ENCODE measurements at places on chromosomes 4 and X.

DNA sequence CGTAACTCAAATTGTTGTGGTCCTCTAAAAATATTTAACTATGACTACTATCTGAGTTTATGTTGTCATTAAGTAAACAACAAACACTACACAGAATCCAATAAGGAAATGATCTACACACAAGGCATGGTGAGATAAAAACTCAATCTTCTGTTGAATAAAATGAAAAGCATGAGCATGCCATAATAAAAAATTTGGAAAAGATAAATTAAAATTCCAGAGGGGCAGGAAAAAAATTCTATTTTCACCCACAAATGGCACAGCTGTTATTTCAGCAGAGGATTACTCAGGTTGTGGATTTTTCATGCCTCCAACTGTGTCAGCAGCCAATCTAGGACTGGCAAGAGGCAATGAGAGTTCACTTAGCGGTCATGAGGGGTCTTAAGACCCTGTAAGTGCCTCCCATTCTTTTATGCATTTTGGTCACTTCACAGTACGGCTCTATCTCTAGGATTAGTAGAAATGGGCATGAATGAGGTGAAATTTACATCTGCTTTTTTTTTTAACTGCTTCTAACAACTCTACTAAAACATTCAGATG is 639.8 kb upstream of the DIPK2B start:
- DNase-seq: no peak

DNA sequence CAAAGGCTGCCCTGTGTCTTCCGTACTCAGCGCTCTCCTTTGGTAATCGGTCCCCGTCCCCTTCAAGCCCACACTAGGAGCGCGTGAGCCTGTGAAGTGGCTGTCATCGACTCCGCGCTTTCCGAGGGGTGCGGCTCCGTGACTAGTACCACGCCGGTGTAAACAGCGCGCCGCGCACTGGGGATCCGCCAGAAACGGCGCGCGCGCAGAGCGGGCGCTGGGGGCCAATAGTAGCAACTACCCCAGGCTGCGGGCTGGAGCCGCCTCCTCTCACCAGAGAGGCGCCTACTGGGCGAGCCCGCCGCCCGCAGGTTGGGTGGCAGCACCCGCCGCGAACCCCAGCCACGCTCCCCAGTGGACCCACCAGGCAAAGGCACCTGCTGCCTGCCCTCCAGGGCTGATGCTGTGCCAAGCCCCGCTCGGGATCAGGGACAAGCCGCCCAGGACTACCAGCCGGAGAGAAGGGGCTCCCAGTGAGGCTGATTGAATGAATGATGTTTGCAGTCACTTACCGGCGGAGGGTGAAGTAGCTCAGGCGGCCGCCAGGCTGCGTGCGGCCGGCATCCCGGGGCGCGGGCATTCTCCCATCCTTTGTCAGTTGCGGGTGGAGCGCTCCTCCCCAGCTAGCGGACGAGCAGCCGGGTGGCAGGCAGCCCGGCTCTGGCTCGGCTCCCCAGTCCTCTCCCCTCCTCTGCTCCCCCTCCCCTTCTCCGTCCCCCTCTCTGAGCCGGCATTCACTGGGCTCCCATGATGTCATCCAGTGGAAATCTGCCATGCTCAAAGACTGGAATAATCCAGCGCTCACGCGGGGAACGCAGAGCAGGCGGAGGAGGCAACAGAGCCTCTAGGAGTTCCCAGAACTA is 370.3 kb upstream of the SMIM31 start:
- DNase-seq: peak; percentile 70

- DNase-seq: peak; percentile 48
Observed at GRCh38 chr4:8176547-8177399, 18.2 kb upstream of the ABLIM2 start.

DNA sequence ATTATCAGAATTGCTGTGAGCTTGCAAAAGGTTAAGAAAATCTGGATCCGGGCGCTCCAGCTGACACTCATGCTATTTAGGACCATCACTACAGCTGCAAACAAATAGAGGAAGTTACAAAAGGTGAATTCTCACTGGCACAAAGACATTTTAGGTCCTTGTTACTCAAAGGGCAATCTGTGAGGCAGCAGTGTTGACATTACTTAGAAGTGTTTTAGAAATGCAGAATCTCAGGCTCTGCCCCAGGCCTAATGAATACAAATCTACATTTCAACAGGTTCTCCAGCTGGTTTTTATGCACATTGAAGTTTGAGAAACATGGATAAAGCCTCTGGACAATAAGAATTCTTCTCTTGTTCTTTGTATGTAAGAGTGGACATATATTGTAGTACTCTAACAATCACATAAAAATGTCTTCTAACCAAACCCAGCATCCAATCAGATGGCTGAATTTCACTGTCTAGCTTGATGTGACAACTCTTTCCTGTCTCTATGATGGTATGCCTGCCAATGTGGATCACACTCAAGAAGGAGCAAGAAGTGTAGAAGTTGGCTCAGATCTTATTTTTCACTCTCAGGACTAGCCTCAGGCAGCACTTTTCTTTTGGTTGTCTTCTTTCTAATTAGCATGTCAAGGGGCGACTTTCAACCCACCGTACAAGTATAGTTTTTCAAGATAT is 18.8 kb downstream of the SLC7A11 start:
- no peak for DNase-seq

All from astrocyte of the spinal cord (primary cell).